ENCODE measurements at places on chromosomes 1 and 21. TPM values are rescaled to one million over a fixed set of nuclear protein-coding genes. Genes with fewer than 3 reads are reported as not detected.

ARHGEF16 gene
- total RNA-seq: 0.18 TPM

OR6K6 gene
- total RNA-seq: not detected

UBASH3A gene
- not detected for total RNA-seq

C8B gene
- not detected for total RNA-seq

PCAT6 gene
- 0.24 TPM for total RNA-seq

PGBD5 gene
- total RNA-seq: 21.6 TPM

TCHHL1 gene
- total RNA-seq: not detected

RGS4 gene
- total RNA-seq: 0.12 TPM

OPTC gene
- total RNA-seq: not detected

OR2L5 gene
- total RNA-seq: not detected

DNA sequence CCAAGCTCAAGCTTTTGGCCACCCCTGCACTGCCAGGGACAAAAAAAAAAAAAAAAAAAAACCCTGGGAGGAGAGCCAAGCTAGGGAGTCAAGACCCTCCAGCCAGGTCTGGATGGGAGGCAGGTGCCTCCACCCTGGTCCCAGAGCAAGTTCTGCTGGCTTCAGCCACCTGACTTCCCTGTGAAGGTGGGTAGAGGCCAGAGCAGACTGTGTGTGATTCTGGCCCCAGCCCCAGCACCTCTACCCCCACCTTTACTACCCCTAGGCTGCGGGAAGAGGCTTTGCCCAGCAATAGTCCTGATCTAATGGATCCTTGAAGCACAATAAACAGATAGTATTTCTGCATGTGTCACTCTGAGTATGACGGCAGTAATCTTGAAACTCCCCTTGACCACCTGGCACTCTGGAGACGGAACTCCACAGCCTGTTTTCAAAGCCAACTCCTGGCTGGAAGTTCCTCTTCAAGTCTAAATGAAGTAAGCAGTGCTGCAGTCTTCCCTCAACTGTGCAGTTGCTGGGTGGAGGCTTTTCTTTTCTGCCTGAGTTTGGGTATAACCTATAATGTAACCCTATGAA, 9.8 kb downstream of the PDZK1IP1 start:
- no peak for DNase-seq

DNA sequence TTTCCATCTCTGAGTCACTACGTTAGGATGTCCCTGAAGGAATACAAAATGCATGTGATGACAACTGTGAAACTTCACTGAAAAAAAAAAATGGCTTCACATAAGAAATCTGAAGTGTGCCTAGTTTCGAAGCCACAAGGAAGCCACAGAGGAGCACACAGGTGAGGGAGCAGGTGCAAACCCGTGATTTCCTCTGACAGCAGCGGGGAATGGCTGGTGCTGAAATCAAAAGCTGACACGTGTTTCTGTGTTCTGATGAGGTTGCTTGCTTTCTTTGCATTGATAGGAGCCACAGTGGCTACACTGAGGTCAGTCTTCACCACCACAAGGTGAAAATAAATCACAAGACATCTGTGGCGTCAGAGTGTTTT, 105.7 kb upstream of the TLR5 start:
- DNase-seq: no peak

- no peak for DNase-seq
These were observed 11.1 kb downstream of the MTX1 start for GRCh38 chr1:155219592-155220031.

DNA sequence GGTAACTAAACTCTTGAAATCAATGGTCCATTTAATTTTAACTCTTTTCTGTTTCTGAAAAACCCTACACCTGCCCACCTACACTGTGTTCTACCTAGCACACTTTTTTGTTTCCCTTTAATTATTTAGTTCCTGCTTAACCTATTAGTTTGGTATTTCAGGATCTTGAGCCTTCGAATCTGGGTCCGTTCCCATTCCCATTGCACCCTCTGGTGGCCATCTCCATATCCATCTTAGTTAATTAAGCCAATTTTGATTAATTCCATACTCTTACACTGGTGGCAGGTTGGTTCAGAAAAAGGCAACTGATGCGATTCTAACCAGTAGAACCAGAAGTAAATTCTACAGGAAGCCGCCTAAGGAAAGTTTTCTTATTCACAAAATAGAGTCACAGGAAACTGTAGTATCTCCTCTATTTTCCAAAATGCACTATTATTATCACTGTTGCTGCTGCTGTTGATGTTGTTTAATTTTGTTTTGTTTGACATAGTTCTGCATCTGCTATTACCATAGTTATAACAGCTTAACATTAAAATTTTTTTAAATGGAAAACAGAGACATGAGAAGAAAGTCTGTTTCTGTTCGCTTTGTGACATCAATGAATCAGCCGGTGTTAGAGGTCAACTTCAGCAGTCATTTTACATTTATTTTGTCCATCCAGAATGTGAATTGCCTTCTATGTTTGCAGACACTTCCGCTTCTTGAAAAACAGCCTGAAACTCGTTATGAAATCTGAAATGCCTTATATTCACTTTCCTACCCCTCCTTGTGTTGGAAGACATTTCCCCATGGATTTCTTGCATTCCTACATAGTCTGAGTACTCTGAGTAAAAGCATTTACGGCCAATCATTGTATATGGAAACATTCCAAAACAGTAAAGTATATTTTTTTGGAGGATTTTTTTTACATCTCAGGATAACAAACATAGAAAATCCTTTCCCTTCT, 115.5 kb upstream of the NCAM2 start:
- peak; percentile 65 for DNase-seq

GRCh38 chr1:1292442-1292779, 12.2 kb downstream of the SCNN1D start:
- no peak for DNase-seq

DNA sequence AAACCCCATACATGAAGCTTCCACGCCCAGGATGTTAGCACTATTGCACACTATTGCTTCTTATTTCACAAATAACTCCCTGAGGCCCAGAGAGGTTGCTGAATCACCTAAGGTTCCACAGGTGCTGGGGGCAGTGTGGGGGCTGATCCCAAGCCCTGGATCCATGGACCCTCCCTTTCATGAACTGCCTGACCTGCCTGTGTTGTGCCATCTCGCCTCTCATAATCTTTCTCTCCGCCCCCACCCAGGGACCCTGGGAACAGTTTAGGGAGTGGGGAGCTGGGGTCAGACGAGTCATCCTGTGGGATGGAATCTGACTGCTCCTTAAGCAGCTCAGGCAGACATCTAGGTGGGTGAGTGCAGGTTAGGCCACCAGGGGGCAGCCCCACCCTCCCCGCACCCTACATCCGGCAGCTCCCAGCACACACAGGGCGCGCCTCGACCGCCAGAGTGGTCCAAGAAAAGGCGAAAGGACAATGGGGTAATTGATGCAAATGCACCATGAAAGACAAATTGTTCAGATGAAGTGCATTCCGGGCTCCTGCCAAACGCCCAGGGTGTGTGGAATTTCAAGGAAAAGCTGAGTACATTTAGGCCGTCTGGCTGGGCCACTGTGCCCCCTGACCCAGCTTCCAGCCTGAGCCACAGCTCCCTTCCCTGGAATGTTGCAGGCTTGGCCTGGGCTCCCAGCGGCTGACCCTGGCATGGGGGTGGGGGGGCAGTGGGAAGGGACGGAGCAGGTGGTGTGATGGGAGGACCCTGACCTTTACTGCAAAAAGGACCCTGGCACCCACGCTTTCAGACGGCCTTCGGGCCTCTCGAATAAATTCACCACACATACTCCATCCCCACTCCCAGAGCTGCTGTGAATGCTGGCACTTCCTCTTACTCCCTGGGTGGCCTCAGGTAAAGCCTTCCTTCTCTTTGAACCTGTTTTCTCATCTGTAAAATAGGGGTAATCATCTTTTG, 20.8 kb downstream of the PHLDA3 start:
- peak; percentile 97 for DNase-seq

DNA sequence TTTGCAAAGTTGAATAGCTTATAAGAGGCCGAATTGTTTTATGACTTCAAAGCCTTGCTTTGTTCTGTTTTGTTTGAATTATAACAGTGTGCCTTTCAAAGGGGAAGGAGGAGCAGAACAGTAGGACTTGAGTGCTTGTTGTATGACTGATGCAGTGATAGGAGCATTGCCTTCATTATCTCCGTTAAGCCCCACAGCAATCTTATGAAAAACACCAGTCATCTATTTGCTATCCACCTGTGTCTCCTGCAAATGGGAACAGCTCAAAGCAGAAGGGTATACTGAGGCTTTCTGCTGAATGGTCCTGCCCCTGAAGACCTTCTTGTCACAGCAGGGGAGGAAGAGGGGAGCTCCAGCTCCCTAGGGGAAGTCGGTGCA, 127.5 kb downstream of the RNF220 start:
- DNase-seq: no peak

GRCh38 chr1:181969902-181970301, 91.6 kb downstream of the ZNF648 start:
- no peak for DNase-seq

DNA sequence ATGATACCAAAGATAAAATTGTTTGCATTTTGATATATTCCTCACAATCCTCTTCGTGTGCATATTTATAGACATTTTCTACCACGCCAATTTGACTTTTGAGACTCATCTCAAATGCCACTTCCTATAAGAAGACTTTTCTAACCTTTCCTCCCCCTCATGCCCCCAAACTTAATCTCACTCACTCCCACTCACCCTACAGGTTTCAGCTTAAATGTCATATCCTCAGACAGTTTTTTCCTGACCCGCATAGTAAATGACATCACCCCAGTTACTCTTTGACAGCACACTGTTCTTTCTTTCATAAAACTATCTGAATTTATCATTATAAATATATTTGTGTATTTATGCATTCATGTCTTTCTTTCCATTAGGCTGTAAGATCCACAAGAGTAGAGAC, 29.6 kb upstream of the RGS8 start:
- no peak for DNase-seq

DNA sequence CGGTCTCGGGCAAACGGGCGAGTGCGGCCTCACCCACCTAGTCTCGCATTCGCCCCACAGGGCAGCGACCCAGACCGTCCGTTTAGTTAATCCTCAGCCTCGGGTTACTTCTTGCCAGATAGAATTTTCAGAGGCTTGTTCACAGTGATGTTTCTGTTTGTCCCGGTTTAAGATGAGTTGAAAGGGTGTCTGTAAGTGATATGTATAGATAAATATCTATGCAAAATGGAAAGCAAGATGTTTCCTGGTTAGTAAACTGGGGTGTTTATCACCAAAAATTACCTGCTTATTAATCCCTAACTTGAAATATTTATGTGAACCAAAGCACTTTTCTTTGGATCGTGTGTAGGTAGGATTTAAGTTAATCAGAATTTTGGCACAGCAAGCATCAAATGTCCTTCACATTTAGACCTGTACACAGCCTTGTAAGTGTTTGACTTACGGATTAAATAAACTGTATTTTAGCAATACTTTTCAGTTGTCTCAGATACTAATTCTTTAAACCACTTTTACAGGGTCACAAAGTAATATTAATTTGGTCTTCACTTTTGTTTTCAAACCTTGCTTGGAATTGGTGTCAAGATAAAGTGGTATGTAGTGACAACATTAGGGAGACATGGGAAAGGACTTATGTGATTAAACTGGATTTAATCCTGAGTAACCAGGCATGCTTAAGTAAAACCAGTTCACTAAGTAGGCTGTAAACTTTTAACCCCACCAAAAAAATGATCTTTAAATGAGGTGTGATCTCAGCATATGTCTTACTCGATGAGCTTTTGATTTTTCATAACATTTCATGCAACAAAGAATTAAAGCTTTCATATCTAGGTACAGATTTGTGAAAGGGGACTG, 914 bp downstream of the ZNF326 start:
- peak; percentile 64 for DNase-seq

GRCh38 chr1:2504949-2505272, 21.5 kb downstream of the PANK4 start:
- DNase-seq: no peak

- no peak for DNase-seq
These were observed 36.4 kb upstream of the TRABD2B start for GRCh38 chr1:48033495-48034045.

- DNase-seq: no peak
These were observed 72.1 kb downstream of the UBE4B start for GRCh38 chr1:10104834-10105233.

DNA sequence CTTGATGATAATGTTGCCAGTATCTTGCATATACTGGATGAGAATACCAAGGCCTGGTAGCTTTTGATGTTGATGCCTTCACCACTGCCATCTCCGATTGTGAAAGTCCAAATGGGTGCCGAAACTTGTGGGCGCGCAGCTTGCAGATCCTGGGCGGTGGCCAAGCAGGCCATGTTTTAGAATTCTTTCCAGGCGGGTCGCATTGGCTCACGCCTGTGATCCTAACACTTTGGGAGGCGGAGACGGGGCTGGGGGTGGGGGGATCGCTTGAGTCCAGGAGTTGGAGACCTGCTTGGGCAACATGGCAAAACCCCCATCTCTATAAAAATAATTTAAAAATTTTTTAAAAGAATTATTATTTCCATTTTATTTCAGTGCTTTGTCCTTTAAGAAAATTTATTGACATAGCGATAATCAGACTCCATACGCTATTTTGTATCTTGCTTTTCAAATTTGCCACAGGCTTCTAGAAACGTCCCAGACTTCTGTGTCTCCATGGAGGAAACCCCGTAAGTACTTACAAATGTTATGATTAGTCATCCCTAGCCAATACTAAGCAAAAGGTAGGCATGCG, 592 bp upstream of the ZNF326 start:
- DNase-seq: no peak

- no peak for DNase-seq
These were observed 10.4 kb downstream of the BARHL2 start for GRCh38 chr1:90706437-90707362.

- no peak for DNase-seq
These were observed 163.3 kb downstream of the SLC35F3 start for GRCh38 chr1:234067581-234068337.

DNA sequence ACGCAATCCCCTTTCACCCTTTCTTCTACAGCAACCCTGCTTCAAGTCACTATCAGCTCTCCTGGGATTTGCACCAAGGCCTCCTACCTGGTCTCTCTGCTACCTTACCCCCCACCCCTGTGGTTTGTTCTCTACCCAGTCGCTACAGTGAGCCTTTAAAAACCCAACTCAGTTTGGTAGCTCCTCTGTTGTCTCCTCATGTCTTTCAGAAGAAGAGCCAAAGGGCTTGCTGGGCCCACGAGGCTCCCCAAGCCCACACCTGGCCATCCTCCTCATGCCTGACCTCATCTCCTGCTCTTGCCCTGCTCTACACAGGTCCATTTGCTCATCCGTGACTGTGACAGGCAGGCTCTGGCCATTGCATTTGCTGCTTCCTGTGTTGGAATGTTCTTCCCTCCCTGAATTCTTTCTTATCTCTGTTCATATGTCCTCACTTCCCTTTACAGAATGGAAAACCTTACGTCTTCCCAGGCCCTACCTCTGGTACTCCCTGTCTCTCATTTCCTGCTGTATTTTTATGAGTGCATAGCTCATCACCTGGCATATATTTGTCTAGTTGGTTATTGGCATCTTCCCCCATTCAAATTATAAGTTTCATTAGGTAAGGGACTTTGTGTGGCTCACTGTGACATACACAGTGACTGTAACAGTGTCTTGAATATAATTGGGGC, 3.3 kb downstream of the RGS16 start:
- no peak for DNase-seq

DNA sequence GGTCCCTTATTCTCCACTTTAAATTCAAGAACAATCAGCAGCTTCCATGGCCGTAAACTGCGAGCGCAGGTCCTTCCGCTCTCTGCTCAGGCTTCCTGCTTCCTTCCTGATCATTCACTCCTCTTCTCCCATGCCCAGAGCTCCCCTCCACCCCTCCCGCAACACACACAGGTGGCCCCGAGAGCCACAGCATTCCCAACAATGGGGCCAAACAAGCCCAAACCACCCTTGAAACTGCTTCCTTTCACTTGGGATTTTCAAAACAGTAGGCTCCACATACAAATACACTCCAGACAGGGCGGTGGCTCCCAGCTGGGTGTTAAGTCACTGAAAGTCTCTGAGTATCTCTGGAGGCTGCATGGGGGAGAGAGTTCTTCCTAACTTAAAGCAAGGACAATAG, 11.4 kb downstream of the FAM89A start:
- no peak for DNase-seq

- DNase-seq: no peak
These were observed 40.5 kb downstream of the URB2 start for GRCh38 chr1:229666585-229666984.

Measured in SJCRH30 (cell line).